ENCODE measurements at places on chromosomes 5 and 9.

GRCh38 chr9:127448112-127448805 is 2.9 kb downstream of the RPL12 start:
- no peak for DNase-seq

- no peak for DNase-seq
Observed at GRCh38 chr9:99286536-99286935, 64.5 kb downstream of the SEC61B start.

DNA sequence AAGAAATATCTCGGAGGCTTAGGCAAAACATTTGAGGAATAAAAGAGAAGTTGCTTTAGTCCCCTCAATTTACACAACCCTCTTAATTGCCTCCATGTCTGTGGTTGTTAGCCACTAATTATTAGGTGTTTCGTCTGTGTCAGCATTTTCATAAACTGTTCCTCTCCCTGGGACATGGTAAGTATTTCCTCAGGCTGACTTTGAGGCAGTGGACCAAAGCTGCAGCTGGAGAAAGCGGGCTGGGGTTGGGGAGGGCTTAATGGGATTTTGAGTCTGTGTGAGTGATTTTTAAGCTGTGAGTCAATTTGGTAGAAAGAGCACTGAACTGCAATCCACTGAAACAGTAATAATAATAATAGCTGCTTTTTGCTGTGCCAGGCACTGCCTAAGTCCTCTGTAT is 13.0 kb upstream of the TTC1 start:
- DNase-seq: no peak

- no peak for DNase-seq
Observed at GRCh38 chr5:1853531-1853930, 29.2 kb downstream of the IRX4 start.

DNA sequence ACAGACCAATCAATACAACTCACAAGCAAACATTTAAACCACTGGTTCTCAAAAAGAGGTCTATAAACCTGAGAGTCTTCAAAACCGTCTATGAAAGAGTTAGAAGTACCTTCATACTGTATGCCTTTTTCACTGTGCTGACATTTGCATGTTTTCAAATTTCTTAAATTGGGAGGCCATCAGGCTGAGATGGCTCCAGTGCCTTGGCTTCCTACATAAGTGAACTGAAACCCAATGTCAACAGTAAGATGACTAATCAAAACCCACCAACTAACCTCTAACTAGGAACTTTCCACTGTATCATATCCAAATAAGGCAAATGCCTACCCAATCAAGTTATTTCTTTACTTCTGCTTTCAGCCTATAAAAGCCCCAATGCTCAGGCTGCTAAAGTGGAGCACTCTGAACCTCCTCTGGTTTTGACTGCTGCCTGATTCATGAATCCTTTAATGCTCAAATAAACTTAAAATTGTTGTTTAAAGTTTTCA is 35.1 kb downstream of the FAM13B start:
- DNase-seq: no peak

DNA sequence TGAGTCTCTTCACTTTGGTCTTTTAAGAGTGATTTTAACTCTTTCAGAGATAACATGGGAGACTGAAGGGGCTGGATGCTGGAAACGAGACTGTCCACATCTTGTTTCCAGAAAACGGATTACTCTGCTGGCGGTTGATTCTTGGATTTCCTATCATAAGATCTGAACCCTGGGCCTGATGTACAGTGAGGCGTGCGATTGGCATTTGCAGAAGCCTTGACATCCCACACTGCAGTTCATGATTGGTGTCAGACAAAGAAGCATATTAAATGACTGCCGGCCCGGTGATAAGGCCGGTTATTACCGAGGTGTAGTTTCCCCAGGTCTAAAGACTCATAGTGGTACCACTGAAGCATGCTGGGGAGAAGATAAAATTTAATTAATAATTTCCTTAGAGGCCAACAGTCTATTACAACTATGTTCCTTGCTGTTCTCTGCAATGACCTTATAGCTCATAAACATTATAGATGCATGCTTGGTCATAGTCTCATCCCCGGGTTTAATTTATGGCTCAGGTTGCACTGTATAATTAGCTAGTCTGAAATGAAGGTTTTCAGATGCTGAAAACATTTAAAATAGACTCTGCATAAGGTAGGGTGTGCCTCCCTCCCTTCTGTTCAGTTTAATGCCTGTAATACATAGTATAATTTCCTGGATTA is 99.2 kb downstream of the PPP2R2B start:
- no peak for DNase-seq

GRCh38 chr5:1448511-1449011 is 3.3 kb upstream of the SLC6A3 start:
- DNase-seq: no peak

DNA sequence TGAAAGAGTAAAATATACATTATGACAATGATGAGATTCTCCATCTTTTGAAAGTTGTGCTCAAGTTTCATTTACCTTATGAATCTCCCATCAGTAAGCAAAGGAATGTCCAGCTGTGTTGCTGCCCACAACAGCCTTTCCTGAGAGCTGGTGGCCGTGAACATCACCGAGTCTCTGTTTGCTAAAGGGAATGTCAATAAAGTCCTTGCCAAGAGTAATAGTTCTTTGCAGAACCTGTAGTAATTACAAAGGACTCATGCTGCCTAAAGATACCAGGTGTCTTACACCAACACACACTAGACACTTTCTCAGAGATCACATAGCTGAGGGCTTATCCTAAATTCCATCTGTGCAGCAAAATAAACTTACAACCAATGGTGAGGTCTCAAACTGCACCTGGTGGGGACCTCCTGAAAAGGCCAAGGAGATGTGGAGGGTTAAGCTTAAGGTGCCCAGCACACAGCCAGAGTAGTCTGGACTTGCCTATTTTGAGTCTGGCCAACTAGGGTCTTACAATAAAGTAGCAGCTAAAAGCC is 111.1 kb upstream of the DAPK1 start:
- no peak for DNase-seq

- DNase-seq: no peak
Observed at GRCh38 chr5:93100428-93100827, 480.6 kb downstream of the NR2F1-AS1 start.

- no peak for DNase-seq
Observed at GRCh38 chr5:168362097-168362885, 70.8 kb downstream of the WWC1 start.

DNA sequence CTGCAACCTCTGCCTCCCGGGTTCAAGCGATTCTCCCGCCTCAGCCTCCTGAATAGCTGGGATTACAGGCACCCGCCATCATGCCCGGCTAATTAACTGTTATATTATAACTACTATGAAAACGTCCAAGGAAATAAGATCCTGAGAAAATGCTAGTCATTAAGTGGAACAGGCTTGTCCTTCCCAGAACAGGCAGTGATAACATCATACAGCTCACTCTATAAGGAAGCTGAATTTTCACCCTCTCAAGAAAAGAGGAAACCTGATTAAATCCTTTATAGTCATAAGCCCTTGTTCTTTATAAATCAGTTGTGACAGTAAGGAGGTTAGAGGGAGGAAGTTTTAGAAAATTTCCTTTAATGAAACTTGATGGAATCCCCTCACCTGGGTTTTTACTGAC is 163.9 kb upstream of the CLINT1 start:
- no peak for DNase-seq

GRCh38 chr9:431701-432100 is 217.0 kb downstream of the DOCK8 start:
- no peak for DNase-seq

- DNase-seq: no peak
Observed at GRCh38 chr5:102832445-102832844, 77.3 kb downstream of the PAM start.

GRCh38 chr5:60830581-60831127 is 13.4 kb downstream of the ELOVL7 start:
- DNase-seq: no peak

DNA sequence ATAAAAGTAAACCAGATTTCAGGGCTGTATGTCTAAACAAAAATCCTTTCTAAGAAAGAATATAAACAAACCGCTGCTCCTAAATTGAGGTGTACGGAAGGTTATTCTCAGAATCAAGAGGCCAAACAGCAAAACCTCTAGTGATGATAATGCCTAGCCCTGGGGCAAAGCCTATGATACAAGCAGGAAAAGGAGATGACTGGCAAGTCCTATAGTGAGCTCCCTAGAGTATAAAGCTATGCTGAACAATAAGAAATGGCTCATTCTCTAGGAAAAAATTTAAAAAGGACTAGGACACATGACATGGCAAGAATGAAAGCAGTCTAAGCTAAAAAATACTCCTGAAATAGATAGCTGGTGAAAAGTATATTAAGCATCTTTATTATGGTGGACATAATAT is 187.1 kb downstream of the BNC2 start:
- DNase-seq: no peak

DNA sequence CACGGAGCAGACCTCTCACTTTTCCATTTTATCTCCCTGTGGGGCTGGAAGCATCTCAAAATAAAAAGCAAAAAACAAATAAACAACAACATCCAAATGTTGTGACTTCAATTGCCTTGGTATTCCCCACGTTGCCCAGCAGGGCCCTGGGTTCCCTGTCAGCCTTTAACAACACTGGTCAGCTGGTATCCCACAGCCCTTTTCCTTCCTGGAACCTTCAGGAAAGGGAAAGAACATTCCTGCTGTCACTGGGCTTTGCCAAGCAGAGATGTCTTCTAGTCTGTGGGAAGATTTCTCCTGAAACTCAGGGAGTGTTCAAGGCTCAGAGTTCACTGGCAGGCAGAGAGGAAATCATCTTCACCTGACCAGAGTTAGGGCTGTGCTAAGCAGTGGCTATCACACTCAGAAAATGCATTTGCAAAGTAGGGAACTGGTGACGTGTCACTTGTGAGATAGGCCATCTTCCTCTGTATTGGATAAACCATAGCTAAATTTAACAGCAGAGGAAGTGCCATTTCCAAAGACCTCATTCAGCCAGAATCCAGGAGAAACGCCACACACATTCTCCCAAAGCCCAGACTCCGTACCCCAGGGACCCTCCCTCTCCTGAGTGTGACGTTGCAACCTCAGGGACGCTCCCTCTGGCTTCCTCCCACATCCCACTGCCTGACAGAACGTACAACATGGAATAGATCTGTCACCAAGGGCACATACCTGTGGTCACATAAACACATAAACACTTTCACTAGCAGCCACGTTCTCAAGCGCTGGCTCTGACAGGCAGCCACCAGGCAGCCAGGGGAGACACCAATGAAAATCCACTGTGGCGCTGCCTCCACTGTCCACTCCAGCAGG is 274.0 kb upstream of the DAPK1 start:
- DNase-seq: no peak

- DNase-seq: no peak
Observed at GRCh38 chr9:134283111-134283515, 43.1 kb upstream of the RXRA start.

GRCh38 chr5:168311061-168311566 is 19.7 kb downstream of the WWC1 start:
- no peak for DNase-seq

DNA sequence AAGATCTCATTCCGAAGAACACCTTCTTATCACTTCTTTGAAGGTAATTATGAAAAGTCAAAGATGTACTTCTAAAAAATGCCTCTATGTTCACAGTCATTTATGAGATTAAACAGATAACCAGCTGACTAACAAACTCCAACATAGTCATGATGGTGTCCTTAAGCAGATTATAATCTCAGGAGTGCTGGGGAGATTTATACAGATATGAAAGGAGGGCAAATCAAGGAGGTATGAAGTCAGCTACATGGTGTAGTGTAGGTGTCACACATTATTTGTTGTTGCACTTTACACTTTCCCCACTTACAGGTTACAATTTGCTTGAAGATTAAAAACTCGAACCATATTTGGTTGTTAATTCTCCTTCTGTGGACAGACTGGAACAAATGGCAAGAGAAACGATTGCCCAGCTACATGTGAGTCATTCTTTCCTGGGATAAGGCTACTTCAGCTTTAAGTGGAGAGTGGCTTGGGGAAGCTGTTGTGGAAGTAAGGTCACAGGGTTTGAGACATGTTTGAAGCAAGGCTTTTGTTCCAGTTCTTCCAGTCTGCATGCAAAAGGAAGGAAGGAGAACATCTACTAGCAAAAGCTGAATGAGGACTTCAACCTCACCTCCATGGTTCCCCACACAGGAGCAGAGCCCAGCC is 320.1 kb downstream of the ADGRV1 start:
- DNase-seq: no peak

- no peak for DNase-seq
Observed at GRCh38 chr9:32672469-32672868, 37.0 kb upstream of the TAF1L start.

DNA sequence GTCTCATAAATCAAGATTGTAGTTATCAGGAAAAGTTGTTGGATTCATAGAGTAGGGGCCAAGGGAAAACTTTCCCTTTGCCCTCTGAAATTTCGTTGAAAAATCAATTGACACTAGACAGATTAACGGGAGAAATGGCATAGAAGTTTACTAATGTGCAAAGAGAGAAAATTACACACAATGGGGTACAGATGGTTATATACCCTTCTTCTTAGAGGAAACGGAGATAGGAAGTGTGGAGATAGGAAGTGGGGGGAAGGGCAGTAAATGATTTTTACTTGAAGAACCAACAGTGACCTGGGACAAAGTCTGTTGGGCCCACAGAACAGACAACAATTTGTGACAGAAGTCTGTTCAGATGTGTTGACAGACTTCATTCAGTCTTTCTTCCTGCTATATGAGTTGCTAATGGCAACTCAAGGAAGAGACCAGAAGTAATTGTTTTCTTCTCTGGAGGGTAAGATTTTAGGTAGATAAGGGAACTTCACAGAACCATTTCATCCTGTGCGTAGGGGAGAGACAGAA is 177.9 kb downstream of the C9orf152 start:
- DNase-seq: no peak

DNA sequence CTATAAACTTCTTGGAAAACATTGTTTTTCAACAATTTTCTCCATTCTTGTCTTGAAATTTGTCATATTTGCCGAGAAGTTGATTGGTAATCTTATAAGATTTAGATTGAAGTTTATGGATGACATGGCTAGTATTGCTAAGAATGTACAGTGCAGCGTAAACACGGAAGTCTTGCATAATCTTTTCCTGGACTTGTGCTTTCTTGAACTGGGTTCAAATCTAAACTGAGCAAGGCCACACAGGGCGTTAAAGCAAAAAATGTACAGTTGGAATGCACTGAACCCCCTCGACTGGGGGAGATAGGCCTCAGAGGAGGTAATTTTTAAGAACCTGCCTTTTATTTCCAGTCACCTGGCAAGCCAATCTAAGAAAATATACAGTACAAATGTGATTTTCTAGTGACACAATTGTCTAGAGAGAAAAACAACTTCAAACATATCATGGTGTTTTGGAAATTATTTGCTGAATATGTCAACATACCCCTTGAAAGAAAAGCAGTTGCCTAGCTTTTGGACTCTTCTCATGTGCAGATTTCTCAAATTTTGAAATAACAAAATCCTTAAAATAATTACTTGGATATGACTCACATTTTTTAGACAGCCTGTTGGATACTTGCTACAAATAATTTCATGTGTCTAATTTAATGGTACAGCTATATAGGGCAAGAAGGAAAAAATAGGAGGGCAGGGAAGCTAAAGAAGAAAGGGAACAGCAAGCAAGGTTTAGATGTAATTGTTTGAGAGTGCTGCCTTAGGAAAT is 18.5 kb upstream of the GAS1 start:
- DNase-seq: no peak

- DNase-seq: no peak
Observed at GRCh38 chr5:130290219-130290618, 386.0 kb downstream of the CHSY3 start.

Measured in GM18507 (cell line).